GDM1 (cell line): ENCODE measurements at places on chromosomes 4 and X.

- no peak for DNase-seq
These were observed 173.8 kb downstream of the MSN start for GRCh38 chrX:65841263-65841662.

DNA sequence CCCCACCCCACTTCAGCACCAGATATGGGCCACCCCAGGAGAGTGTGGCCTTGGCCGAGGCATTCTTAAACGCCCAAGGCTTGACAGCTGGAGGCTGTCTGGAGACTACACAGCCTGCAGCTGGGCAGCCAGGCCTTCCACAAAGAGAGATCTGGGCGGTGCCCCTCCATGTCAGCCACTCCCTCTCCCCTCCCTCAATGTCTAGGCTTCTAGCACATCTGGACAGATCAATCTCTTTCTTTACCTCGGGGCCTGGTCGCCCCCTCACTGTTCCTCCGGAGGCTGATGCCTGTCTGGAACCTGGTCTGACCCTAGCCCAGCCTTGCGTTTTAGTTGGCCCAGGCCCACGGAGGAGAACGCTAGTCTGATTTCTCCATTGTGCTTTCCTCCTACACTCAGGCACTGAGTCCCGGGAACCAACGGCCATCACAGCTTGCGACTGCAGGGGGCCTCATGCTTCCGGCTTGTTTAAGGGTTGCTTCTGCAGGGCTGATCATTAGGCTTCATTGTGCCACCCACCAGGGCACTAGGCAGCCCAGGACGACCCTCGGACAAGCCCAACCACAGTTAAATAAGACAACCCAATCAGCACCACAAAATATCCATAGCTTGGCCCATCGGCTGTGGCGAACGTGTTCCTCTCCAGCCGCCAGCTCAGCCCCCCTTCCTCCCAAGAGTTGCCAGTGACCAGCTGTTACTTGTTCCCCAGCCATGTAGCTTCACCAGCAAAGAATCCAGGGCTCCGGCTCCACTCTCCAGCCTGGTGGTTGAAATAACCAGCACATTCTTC, 200.6 kb downstream of the BCOR start:
- DNase-seq = no peak

- DNase-seq = no peak
These were observed 105.6 kb downstream of the AMELX start for GRCh38 chrX:11398785-11399184.

- no peak for DNase-seq
These were observed 90.4 kb downstream of the HAUS3 start for GRCh38 chr4:2151544-2151943.

GRCh38 chr4:182245541-182246215, 2.5 kb downstream of the TENM3 start:
- DNase-seq = no peak

GRCh38 chr4:15164571-15164970, 162.3 kb downstream of the CPEB2 start:
- no peak for DNase-seq

GRCh38 chr4:139509727-139510410, 46.1 kb downstream of the SETD7 start:
- no peak for DNase-seq

DNA sequence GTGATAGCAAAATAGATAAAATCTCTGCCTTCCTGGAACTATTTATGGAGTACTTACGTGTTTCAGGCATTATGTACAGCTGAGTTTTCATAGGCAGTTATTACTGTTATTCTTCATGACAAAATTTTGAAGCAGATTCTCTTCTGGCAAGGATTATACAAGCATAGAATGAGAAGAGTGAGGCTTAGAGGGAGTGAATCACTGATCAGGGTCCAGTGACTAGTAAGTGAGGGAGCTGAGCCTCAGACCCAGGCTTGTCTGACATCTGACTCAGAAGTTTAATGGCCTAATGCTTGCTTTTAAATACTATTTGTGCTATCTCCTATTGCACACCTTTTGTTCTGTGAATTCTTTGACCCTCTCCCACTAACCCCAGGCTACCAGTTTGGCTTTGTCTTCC, 110.6 kb downstream of the DTHD1 start:
- no peak for DNase-seq

DNA sequence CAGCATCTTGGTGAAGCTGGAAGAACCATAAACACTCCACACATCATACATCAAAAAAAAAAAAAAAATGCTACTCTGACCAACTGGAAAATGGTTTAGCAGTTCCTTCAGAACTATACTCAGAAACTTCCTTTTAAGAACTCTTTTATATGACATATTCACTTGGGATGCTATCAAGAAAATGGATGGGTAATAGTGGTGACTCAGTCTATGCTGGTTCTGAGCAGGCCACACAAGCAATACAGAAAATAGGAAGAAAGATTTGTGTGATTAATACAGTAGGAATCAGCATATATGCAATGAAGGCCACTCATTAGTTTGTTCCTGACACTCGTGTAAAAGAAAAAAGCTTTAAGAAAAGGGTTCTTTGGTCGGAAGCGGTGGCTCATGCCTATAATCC, 123.5 kb upstream of the FAT4 start:
- no peak for DNase-seq

GRCh38 chrX:153966841-153967535, 4.6 kb downstream of the HCFC1 start:
- no peak for DNase-seq

DNA sequence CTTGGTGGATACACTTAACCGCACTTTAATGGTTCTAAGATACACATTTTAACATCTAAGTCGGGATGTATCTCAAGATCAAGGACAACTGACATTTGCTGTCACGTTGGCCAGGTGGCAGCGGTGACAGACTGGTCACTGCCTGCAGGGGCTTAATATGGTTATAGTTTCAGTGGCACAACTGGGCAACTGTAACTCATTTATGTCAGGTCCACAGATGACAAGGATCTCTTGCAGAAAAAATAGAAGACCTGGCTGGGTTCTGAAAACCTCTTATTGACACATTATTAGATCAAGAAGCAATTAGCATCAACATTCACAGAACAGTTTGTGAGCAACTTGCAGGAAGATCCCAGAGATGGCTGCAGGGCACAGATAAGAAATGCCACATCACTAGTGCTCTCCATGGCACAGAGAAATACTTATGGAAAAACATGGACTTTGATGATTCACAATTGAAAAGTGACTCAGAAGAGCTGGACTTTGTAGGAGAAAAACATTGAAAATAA, 99.6 kb upstream of the SORBS2 start:
- no peak for DNase-seq

- DNase-seq = no peak
These were observed 11.8 kb downstream of the HTN1 start for GRCh38 chr4:70062000-70062399.
